ENCODE measurements at places on chromosomes 1 and 21.

DNA sequence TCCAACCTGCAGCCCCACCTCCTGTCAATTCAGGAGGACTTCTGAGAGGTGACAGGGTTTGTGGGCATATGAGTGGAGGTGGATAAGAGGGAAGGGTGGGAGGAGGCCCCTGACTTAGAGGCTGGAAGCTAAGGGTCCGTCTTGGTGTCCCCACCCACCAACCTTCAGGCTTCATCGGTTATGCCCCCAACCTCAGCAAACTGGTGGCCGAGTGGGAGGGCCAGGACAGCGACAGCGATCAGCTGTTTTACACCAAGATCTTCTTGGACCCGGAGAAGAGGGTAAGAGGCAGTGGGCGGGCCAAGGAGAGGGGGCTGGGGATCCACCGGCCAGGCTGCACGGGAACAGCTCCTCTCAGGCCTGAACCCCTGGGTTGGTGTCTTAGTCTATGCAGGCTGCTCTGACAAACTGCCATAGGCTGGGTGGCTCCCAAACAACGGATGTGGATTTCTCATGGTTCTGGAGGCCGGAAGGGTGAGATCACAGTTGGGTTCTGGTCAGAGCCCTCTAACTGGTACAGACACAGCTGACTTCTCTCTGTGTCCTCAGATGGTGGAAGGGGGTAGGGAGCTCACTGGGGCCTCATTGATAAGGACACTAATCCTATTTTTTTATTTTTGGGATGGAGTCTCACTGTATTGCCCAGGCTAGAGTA is 18.1 kb downstream of the PLOD1 start:
- no peak for DNase-seq

- DNase-seq, result no peak
Measured at GRCh38 chr1:201702936-201703335, 126.0 kb upstream of the IPO9 start.

DNA sequence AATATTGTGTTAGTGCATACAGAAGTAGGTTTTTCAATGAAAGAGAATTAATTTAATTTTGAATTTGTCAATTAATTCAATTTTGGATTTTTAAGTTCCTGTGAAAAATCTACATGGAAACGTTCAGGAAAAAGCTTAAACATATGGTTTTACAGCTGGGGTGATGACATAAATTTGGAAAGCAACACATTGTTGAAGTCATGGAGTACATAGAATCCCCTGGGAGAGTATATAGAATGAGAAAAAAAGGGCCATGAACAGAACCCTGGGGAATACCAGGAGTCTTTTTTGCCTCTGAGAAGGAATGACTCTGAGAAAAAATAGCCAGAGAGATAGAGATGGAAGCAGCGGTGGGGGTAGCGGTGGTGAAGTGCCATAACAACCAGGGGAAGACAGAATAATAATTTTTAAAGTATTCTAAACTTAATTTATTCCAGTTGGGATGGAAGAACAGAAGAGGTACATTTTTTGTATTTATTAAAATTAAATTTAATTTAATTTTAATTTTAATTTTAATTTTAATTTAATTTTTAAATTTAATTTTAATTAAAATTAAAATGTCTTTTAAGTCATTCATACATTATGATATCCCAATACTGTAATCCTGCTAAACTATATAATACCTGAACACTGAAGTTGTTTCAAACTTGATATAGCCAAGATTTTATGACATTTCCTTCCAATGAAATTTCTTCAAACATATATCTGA is 48.9 kb downstream of the NME7 start:
- no peak for DNase-seq

GRCh38 chr1:67634396-67634935 is 50.5 kb upstream of the GADD45A start:
- no peak for DNase-seq

DNA sequence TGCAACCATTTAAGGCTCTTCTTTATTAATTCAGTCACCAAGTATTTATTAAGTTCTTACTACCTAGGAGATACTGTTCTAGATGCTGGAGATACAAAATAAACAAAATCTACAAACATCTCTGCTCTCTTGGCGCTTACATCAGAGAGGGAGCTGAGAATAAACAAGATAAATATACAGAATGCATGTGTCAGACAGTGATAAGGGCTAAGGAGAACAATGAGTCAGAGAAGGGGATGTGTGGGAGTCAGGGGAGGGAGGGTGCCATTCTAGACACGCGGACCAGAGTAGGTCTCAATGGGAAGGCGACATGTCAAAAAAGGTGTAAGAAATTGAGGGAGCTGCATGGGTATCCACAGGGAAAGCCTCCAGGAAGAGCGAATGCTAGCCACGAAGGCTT is 393.2 kb downstream of the RWDD3 start:
- DNase-seq, result no peak

DNA sequence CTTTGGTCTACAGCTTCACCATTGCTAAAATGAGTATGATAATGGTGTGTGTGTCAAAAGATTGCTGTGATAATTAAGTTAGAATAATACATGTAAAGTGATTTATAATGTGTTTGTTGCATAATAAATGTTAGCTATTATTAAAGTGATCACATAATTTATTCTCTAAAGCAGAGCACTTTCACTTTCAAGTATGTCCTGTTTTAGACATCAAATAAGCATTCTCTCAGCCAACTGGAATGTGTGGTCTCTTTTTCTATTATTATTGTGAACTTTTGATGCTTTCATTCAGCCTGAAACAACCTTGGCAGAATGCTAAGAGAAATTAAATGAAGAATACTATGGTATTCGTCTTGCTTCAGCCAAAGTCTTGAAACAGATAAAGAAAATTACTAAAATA is 102.8 kb upstream of the COL11A1 start:
- DNase-seq, result no peak

GRCh38 chr21:17780539-17780938 is 38.6 kb downstream of the C21orf91 start:
- no peak for DNase-seq

GRCh38 chr1:23111600-23112535 is 56.8 kb downstream of the LUZP1 start:
- no peak for DNase-seq

- DNase-seq, result no peak
Measured at GRCh38 chr21:33901412-33902288, 14.0 kb downstream of the ATP5PO start.

DNA sequence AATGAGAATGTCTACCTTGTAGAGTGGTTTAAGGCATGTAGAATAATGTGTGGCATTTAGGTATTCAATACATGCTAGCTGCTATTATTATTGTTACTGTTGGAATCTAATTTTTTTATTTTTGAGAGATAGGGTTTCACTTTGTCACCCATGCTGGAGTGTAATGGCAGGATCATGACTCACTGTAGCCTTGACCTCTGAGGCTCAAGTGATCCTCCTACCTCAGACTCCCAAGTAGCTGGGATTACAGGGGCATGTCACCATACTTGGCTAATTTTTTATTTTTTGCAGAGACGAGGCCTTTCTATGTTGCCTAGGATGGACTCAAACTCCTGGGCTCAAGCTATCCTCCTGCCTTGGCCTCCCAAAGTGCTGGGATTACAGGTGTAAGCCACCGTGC is 61.9 kb downstream of the EPB41 start:
- DNase-seq, result no peak

DNA sequence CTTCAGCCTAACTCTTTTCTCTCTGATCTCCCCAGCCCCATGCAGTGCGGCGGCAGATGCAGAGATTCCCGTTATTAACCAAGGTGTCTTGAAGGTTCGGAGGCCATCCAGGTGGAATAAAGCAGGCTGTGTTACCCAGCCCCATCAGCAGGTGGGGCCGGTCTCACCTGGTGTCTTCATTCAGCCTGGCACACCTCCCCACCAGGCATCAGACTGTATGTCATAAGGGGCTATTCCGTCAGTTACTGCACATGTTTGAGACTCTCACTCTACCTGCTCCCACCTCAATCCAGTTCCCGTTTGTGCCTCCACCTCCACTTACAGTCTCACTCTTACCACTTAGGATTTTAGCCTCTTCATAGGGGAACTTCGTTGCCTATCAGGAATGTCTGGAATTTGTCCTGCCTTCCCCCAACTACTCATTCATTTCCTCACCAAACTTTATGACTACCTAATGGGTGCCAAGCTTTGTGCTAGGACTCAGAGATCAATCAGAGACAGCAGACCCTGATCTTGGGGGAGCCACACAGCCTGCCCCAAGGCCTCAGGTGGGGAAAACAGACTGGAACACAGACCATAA is 170.2 kb downstream of the PLPP3 start:
- no peak for DNase-seq

All from NCI-H1048 (cell line).